Epithelial cell of proximal tubule (primary cell): ENCODE measurements at places on chromosomes 3 and 15. TPM values are rescaled to one million over a fixed set of nuclear protein-coding genes. Genes with fewer than 3 reads are reported as not detected.

DNA sequence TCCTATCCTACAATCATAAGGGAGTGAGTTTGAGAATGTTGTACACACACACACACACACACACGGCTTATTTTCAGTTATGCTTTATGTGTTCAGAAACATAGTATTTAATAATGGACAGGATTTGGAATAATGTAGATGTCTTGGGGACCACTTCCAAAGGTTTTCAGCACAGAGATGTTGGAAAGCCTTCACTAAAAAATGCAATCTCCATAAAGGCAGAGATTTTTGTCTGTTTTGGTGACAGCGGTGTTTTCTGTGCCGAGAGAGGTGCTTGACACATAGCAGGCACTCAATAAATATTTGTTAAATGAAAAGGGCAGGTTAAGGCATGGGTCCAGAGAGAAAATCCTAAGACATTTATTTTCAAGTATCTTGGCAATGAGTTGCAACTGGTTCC, 428.2 kb upstream of the RGMA start:
- DNase-seq = no peak

DNA sequence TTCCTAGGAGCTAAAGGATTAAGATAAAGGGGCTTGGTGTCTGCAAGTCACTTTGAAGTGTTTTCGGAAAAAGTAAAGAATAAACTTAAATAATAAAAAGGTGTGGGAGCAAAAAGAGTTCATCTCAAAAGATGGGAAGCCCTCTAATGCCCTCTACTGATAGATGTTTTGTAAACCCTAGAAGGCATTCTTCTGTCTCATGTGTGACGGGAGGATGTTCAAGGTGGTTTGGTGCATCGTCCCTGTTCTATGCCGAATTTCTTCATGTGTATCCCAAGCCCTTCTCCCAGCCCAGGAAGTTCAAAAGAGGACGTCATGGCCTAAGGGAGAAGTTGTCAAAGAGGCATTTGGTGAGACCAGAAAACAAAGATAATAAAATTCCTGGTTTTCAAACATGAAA, 37.2 kb downstream of the CCK start:
- no peak for DNase-seq

DNA sequence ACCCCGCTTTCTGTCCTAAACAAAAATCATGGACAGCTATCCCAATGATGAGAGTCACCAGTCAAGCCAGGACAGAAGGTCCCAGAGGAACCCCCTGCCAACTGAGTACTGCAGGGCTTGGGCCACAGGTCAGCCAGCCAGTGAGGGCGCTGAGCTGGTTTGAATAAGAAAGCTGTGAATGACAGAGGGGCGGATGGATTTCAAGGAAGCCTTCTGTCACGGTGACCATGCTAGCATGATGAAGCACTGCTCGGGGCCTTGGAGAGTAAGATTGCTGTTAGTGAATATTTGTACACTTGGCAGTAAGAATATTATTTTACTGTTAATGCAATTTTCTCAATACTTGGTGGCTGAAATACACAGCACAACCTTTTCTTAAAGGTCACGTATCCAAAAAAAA, 734.0 kb upstream of the NR2F2 start:
- no peak for DNase-seq

- DNase-seq = no peak
Measured at GRCh38 chr15:58392611-58393161, 39.1 kb upstream of the LIPC start.

DNA sequence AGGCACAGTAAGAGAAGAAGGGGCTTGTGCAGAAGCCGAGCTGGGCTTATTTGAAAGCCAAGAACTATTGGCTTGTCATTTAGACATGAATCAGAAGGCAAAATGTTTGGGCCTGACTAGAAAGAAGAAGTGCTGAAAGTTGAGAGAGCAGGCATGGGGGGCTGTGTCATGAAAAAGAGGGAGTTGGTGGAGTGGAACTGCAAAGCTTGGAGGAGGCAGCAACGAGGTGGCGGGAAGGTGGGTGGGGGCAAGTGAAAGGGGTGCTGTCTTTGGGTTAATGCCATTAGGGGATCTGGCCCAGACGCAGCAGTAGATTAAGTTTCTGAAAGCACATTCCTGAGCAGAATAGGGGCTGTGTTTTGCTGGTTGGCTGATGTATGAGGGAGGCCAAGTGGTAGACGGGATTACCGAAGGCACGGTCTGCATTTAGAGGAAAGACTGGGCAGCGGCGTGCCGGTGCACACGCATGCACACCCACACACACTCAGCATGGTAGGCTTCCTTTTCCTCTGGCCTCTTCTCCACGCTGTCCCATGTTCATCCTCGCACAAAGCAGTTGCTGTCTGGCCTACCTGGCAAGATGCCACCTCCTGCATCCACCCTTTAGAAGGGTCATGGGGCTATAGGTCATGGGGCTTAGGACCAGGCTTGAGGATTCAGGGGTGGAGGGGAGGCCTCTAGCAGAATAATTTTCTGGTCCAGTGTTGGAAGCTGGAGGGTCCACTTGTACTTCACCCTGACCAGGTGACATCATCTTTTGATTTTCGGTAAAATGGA, 43.0 kb downstream of the BOC start:
- no peak for DNase-seq

DNA sequence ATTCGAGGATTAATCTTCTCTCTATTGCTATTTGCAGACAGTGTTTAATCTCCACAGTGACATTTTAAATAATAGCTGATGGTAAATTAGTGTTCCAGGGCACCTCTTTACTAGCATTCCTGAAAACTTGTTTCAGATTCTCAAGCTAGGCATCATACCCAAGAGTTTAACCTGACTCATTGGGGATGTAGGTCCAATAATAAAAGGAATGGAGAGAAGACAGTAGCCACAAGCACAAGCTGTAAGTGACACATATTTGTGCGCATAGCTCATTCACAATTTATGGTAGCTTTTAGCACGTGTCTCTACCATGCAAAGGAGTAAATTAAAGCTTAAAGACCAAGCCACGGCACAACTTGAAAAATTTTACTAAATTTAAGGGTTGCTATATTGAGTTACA, 171.3 kb upstream of the FAM3D start:
- no peak for DNase-seq

GRM2 gene
- not detected in 2 replicates for total RNA-seq

TIMP4 gene
- total RNA-seq = 0.22 and 0.35 TPM in 2 replicates
